Hematopoietic multipotent progenitor cell (in vitro differentiated cells): ENCODE measurements at places on chromosomes 16 and 17. TPM values are rescaled to one million over a fixed set of nuclear protein-coding genes. Genes with fewer than 3 reads are reported as not detected.

GRCh38 chr16:84277244-84277823, 17.3 kb upstream of the WFDC1 start:
- DNase-seq: peak; percentile 79

GRCh38 chr16:1036726-1037393, 35.7 kb upstream of the SSTR5 start:
- DNase-seq: no peak

DNA sequence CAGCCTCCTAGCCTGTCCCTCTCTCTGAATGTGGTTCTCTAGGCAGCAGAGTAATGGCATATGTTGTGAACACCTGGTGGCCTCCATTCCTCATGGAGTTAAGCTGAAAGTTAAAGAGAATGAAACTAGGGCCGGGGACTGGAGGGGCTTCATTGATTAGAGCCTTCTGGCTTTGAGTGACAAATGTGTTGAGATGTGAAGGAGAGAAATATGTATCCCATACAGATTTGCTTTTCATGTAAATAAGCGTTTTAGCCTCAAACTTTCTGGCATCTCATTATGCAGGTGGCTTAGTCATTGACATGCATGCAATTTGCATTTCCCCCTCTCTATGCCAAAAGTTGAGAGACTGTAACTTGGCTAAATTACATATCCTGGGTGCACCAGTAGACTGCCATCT, 537.7 kb upstream of the EEF2KMT start:
- no peak for DNase-seq

- no peak for DNase-seq
Measured at GRCh38 chr16:25978218-25978617, 286.5 kb downstream of the HS3ST4 start.

DNA sequence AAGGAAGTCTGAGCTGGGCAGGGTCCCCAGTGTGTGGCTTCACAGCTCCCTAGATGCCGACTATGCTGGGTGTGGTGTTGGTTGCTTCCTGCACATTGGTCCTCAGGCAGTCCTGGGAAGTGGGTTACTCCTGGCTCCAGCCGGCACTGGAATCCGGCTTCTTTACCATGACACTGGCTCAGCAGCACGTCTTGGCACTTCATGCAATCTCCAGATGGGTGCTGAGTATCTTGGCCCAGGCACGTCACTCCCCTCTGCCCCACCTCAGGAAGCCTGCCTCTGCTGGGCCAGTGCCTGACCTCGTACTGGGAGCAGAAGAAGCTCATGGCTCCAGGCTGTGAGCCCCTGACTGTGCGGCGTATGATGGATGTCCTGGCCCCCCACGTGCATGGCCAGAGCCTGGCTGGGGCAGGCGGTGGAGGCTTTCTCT, 24.5 kb downstream of the FCSK start:
- no peak for DNase-seq

- peak; percentile 90 for DNase-seq
Measured at GRCh38 chr17:8186787-8187516, 3.0 kb downstream of the BORCS6 start.

- no peak for DNase-seq
Measured at GRCh38 chr17:5719976-5720375, 135.7 kb upstream of the NLRP1 start.

- DNase-seq: no peak
Measured at GRCh38 chr16:14186007-14186794, 115.1 kb downstream of the MRTFB start.

GRCh38 chr16:88904676-88905365, 38.4 kb upstream of the PABPN1L start:
- DNase-seq: no peak

DNA sequence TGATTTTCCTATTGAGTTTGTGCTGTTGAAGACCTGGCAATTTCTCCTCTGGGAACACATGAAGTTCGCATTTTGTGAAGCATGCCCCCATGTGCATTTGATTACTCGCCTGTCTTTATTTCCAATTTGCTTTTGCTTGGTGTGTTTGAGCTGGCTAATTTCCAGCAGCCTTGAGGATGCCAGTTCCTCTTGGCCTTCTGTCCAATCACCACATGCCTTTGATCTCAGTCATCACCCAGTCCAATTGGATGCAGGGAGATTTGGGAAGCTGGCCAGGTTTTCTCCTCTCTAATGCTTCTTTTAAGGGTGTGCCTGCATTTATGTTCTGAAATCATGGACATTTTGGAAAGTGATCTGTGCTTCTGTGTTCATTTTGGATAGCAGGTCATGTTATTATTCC, 3.8 kb upstream of the TMEM100 start:
- DNase-seq: no peak

DNA sequence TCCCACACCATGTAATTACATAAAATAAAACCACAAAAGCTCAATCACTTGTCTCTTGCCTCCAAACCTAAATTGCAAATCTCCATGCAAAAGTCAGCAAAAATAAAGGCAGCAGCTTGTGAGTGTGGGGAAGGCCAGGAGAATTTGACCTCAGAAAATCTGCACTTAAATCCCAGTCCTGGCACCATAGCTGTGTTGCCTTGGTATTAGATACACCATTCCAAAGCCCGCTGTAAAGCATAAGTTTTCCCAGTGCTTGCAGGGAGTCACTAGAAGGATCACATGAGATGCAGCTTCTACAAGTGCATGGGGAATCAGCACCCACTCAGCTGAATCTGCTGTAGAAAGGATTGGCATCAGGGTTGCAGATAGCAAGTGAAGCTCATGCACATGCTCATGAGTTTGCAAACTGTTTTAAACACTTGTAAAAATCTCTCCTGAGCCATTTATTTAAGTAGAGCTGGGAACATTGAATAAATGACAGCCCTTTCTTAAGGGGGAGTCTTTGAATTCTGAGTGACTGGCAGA, 495.0 kb upstream of the HSBP1 start:
- no peak for DNase-seq

DNA sequence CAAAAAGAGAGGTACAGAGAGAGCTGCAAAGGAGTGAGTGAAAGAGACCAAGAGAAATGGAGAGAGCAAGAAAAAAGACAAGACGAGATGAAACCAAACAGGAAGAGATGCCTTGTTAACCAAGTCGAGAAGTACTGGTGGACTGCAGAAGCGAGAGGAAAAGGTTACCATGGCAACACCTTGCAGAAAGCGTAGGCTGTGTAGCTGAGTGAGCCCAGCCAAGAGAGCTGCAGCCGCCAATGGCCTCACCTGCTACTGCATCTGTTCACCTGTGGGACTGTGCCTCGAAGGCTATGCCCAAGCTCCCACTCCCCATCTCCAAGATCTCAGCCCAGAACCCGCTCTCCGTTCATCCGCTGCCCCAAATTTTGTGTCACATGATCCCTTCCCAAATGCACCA, 161.3 kb downstream of the SLC39A11 start:
- no peak for DNase-seq

DNA sequence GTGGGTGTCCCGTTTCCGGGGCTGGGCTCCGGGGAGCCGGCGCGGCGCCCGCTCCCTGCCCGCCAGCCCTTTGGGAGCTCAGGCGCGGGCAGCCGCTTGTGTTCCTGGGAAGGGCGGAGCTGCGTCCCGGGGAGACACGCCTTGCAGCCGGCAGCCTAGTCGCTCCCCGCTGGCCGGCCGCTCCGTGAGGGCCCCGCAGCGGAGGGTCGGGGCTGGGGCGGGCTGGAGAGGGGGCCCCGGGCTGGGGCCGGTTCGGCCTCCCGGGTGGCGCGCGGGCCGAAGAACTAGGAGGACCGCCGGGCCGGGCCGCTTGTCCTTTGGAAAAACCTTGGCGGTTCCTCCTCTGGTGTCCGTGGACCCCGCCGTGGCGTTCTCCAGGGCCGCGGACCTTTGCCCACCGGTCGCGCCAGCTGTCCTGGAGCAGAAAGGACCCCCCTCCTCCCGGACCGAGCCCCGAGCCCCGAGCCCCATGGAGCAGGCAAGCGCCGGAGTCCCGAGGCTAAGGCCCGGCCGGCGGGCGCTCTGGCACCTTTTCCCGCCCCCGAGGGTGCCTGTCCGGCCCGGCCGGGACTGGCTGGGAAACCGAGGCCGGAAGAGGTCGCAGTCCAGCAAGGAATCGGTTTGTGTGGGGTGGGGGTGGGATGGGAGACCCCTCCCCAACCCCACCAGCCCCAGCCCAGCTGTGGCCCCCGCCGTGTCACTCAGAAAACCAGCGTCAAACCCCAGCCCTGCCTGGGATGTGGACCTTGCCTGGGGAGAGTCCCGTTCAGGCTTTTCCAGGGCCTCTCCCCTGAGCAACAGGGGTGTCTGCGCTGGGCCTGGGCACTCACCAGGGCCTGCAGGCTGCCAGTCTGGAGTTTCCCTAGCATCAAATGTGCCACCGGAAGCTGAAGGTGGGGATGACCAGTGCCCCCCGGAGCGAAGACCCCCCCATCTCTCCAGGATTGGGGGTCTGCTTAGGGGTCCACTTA, 6.8 kb upstream of the TBC1D3B start:
- DNase-seq: peak; percentile 41

DNA sequence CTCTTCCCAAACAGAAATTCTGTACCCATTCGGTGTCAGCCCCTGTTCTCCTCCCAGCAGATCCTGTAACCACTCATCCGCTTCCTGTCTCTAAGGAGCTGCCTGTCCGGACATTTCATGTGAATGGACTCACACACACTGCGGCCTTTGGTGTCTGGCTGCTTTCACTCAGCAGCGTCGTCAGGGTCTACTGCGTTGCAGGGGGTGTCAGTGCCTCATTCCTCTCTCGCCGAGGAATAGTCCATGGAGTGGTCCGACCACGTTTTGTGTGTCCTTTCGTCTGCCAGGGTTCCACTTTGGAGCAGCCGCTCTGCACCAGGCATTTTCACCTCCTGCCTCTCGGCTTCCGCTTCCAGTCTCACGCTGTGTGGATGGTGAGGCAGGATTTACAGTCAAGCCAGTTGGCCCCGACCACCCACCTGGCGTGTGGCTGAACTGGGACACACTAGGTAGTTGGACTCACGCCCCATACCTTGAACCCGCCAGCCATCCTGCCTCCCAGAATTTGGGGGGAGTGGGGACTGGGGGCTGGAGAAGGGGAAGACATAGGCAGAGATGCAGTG, 188.2 kb upstream of the CIBAR2 start:
- no peak for DNase-seq

DNA sequence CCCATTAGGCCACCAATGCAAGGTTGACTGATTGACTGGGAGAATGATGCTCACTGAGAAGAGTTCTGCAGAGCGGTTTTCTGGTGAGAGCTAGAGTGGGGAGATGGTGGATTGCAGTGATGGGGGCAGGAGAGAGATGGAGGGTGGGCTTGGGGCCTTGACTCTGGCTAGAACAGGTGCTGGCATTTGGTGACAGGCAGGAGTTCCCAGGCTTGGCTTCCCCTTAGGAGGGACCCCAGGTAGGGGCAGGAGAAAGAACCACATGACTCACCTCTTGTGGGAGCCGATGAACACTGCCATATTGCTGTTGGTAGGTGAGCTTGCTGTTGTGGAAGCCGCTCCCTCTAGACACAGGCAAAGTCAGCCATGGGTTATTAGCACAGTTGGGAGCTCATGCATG, 8.0 kb downstream of the CD300LB start:
- DNase-seq: no peak

DNA sequence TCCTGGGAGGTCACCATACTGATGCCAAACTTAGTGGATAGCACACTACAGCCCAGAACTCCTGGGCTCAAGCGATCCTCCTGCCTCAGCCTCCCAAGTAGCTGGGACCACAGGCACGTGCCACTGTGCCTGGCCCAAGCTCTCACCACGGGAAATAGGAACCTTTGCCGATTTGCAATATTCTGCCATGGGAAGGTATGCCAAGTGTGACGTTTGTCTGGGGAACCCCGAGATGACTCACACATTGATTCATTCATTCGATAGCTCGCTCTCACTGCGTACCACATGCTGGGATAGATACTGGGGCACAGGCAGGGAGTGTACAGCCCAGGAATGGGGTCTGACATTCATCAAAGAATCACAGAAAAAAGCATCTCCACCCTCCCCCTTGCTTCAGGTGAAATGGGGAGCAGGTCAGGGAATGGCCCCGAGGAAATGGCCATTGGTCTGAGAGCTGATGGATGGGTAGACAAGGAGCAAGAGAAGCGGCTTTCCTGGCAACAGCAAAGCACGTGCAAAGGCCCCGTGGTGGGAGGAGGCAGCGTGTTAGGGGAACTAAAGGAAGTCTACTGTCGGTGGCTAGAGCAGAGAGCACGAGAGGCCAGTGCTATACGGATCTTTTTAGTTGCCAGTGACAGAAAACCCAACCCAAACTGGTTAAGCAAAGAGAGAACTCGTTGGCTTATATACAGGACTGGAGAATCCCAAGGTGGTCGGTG, 44.1 kb downstream of the DNAH17 start:
- no peak for DNase-seq

DNA sequence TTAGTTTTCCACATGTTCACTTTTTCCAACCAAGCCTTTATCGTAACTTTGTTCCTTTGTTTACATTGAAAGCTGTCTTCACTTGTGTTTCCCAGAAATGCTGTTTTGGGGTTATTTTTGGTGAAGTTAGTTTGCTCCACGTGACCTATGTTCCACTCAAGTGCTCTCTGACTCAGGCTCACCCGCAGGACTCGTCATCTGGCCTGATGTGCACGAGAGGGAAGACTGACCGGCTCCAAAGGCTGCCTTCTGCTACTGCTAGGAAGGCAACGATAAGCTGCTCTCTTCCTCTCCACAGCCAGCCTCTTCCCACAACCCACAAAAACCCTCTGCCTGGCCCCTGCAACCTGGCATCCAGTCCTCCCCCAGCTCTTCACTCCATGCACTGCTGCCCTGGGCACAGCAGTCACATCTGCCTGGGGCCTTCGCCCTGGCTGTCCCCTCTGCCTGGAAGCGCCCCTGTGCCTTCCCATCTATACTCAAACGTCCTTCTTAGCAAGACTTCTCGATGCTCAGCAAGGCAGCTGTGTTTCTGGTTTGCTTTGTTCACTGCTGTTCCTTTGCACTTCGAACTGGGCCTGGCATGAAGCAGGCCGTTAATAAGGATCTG, 28.0 kb downstream of the ZCCHC14 start:
- DNase-seq: peak; percentile 75

- no peak for DNase-seq
Measured at GRCh38 chr16:8656376-8656775, 18.0 kb upstream of the ABAT start.

DNA sequence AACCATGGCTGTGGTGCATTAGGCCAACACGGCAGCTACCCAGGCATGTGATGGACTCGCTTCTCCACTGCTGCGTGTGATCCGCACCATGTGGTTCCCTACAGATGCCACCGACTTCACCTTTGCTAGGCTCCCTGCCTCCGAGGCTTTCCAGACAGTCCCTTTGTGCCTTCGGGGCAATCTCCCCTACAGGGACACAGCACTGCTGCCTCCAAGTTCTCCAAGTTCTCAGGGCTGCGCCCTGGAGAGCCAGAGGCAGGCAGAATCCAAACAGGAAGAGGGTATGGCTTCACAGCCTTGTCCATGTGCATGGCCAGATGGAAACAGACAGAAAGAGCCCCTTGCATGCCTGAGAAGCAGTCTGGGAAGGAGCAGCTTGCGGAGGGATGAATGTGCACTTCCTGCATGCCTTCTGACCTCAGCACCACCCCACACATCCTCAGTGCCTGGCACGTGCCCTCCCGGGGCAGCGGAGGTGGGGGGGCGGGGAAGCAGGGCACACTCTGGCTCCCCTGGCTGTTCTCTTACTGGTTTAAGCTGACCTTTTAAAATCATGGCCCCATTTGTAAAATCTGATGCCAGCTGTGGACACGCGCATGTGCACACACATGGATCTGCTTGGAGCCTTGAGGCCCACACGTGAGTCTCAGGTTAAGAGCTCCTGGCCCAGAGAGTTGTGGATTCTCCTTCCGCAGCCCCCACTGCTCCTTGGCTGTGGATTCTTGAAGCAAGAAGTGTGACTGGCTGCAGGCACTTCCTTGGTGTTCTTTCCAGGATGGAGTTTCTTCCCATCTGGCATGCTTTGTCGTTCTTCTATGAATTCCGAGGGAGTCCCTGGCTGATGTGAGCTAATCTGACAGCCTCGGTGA, 55.3 kb upstream of the MTSS2 start:
- DNase-seq: peak; percentile 56

TBC1D3B gene
- 1.1 TPM for total RNA-seq

NPIPA1 gene
- total RNA-seq: 48.5 TPM

MAP2K3 gene
- total RNA-seq: 57.6 TPM

PSME3IP1 gene
- 48.5 TPM for total RNA-seq

ARL6IP1 gene
- total RNA-seq: 225 TPM
